ENCODE measurements at places on chromosomes 7 and 10.
A peak's percentile ranks its signal among the peaks of the same experiment; 100 is the strongest.

DNA sequence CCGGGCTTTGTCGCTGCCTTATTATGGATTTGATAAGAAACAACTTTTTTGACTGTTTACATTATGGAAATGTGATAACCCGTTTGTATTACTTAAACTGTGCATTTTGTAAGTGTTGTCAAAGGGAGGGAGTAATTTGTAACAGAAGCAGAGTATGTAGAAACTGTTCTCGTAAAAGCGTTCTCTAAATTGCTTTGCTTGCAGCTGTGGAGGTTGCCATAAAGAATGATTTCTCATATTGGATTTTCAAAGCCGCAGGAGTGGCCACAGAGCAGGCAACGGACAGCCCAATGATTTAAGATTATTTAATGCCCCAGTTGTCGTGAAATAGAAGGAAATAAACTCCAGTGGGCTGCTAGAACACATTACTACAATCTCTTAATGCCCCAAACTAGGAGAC is 114.0 kb upstream of the INSYN2A start:
- no peak for DNase-seq

DNA sequence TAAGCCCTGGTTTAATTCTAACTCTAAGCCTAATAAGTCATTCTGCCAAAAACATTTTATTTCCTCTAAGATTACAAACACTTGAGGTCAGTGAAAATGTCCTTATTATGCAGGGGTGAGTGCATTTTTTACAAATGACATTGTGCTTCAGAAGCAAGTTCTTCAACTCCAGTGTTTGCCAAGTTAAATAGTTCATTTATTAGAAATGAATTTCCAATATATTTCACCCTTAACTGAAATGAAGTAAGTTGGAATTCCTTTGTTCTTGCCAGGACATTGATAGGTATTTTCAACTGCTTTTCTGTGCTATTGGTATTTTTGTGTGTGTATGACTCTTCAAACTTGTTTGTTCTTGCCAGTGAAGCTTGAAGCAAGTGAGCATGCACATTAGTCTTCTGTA is 89.5 kb upstream of the CCDC6 start:
- DNase-seq, result no peak

DNA sequence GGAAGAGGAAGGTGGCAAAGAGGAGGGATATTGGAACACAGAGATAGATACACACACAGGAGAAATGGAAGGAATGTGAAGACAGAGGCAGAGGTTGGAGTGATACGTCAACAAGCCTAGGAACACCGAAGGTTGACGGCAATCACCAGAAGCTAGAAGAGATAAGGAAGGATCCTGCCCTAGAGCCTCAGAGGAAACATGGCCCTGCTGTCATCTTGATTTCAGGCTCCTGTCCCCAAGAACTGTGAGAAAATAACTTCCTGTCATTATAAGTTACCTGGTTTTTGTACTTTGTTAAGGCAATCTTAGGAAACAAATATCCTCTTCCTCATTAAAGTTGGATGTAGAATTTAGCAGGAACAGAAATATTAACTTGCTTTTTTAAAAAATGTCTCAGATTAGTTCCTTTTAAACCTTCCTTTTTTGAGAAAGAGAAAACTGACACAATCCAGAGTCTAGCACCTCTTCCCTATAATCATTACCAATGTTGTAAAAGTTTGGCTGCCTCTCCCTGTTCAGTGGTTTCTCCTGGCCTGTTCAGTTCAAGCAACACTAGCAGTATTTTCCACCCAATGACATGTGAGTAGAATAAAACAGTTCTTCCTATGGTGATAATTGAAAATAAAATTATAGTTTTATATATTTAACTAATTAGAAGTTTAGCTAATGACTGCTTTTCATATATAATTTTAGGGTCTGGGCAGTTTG is 28.8 kb upstream of the GNAI1 start:
- no peak for DNase-seq

GRCh38 chr7:129257168-129257567 is 32.3 kb downstream of the AHCYL2 start:
- no peak for DNase-seq

GRCh38 chr10:21700474-21700873 is 166.4 kb downstream of the MLLT10 start:
- no peak for DNase-seq

DNA sequence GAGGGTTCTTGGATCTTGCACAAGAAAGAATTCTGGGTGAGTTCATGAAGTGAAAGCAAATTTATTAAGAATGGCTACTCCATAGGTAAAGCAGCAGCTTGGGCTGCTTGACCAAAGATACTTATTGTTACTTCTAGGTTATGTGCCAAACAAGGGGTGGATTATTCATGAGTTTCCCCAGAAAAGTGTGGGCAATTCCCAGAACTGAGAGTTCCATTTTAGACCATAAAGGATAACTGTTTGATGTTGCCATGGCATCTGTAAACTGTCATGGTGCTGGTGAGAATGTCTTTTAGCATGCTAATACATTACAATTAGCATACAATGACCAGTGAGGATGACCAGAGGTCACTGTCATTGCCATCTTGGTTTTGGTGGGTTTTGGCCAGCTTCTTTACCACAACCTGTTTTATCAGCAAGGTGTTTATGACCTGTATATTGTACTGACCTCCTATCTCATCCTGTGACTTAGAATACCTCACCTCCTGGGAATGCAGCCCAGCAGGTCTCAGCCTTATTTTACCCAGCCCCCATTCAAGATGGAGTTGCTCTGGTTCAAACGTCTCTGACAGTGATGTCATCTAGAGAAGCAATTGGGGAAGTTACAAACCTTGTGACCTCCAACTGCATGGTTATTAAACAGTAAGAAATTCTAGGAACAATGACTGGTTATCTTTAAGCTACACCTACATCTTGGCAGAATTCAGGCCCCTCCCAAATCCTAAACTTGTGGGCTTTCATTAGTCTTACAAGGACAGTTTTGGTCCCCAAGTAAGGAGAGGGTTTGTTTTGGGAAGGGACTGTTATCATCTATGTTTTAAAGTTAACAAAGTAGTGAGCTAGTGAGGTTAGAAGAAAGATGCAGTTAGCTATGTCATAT is 48.0 kb upstream of the INHBA start:
- no peak for DNase-seq

DNA sequence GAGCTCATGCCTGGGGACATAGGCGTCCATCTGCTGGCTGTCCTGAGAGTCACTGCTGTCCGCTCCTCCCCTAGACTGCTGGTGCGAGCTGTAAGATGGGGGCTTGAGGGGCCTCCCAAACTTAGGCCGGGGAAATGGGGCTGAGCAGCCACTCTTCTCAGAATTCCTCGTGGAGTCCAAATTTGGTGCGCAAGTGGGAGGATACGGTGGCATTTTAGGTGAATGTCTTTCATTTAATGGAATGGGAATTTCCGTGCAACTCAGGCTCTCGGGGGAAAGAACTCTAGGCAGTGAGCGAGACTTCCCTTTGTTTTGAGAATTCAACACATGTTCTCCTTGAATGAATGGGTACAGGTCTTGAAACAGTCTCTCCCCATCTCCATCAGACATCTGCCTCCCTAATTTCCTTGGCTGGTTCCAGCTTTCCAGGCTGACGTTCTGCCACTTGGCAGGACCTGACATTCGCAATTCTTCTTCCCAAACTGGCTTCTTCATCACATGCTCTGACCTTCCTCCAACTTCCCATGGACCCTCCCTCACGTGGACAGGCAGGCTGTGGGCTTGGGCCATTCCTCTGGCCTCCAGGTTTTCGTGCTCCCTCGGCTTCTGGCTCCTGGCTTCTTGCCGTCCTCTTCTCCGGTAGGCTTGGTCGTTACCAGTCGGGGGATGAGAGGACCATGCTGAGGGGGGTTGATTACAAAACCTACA is 30.1 kb downstream of the JCAD start:
- DNase-seq, result no peak

- no peak for DNase-seq
Observed at GRCh38 chr10:72276421-72277339, 3.0 kb downstream of the DDIT4 start.

- DNase-seq, result peak; percentile 57
Observed at GRCh38 chr7:31633894-31634494, 53.0 kb upstream of the PPP1R17 start.

DNA sequence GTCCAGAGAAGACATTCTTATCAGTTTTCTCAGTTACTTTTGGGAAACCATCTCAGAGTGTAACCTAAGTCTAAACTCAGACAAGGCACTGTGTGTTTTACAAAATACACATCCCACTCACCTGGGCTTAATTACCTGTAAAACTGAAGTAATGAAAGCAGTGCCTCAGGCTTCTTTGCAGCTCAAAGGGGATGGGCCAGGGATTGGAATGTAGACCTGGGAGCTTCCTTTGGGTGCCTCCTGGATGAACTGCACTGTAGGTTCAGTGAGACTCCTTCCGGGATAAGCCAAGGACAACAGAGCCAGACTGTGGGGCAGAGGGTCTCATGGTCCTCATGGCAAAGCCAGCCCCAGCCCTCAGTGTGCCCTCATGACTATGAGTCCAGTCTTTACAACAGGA is 672.4 kb upstream of the GALNT17 start:
- DNase-seq, result no peak

DNA sequence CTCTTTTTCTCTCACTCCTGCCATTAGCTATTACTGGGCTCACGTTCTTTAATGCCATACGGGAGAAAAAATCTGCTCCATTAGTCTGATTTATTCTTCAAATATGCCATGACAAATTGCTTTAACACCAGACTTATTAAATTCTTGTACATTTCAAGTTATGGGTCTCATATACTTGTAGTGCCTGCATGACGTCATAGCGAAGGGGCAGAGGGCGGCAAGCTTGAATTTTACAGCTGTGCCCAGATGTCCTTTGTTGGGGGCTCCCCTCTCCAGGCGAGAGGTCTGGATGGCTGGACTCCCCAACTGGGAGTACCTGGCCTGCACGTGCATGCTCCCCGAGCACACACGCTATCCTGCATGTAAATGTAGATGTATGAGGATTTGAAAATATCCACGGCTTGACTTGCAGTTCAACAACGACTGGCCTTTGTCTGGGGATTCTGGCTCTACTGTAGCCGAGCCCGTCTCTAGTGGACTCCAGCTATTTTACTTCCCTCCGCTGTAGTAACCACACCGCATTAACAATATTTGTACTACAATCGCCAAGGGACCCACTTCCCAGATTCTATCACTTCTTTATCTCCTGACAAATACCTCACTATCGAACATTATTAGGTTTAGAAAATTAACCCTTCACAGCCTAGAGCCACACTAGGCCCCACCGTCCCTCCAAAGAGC is 79.5 kb downstream of the EBF3 start:
- DNase-seq, result no peak

GRCh38 chr7:156582591-156583123 is 57.9 kb upstream of the RNF32 start:
- no peak for DNase-seq

DNA sequence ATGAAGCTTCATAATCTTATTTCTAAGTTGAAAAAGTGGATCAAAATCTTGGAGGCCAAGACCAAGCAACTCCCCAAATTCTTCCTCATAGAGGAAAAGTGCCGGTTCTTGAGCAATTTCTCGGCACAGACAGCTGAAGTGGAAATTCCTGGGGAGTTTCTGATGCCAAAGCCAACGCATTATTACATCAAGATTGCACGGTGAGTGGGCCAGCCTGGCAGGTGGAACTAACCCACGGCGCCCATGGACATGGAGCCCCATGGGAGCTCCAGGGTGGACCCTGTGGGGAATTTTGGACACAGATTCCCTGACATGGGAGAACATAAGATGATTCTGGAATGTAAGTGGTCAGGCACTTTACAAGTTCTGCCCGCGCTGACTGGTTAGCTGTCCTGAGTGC is 125.9 kb downstream of the TRRAP start:
- DNase-seq, result no peak
